Aorta (tissue), 5 donors: ENCODE measurements at places on chromosomes 1 and 21.

DNA sequence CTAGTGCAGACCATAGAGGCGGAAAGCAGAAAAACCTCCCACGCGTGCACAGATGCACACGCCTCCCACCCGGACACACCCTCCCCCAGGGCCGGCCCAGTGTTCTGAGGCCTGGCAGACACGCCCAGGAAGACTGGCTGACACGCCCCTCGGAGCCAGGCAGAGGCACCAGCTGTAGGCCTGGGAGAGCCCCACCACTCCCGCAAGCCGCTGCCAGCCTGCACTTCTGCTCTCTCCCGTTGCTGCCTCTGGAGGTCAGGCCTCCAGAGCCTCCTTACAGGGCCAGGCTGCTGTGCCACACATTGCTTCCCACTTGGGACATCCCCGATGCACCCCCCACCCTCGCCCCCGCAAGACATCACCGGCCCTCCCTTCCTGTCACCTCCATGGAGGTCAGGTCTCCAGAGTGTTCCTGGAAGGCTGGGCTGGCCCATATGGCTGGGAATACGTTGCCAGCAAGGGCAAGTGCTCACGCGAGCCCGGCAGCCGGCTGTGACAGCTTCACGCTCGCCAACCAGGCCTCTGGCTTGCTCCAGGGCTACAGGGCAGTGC lies 40.4 kb downstream of the CASZ1 start:
- DNase-seq = no peak

DNA sequence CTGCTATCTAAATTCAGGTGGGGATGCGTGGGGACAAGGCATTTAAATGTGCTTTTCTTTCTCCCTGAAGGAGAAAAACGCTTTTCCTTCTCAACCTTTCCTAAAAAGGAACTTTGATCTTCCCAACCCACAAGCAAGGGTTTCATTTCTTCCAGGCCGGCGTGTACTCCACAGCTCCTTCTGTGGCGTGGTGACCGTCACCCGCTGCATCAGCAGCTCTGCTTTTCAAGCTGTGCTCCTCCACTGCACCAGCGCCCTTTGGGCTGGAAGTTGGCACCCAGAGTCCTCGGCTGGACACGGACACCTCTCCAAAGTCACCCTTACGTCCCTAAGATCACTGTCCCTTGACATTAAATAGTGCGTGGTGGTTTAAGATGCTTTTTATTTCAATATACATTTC lies 54.3 kb downstream of the PEX14 start:
- DNase-seq = no peak

DNA sequence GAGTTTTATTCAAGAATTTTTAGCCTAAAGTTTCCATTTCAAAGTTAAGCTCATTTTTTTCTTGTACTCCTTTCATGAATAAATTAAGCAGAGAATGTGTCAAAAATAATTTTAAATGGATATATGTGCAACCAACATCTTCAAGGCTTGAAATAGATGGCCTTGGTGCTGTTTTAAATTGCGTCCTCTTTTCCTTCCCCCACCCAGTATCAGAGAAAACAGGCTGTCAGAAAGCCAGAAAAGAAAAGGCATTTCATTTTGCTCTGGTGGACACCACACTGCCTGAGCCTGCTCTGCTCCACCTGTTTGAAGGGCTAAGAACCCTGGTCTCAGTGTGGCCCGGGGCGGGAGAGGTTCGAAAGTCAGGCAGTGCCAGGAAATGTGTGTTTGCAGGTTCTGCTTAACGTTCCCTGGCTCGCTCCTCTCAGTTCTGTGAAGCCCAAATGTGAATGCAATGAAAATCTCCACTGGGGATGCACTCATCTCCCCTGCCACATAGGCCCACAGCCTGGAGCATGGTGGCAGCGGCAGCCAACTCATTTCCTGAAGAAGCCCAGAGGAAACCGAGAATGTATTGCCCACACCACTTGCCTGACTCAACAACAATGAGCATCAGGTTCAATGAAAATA lies 134.4 kb downstream of the SDCCAG8 start:
- no peak for DNase-seq

- DNase-seq = no peak
Observed at GRCh38 chr1:182198006-182198605, 136.6 kb upstream of the ZNF648 start.

DNA sequence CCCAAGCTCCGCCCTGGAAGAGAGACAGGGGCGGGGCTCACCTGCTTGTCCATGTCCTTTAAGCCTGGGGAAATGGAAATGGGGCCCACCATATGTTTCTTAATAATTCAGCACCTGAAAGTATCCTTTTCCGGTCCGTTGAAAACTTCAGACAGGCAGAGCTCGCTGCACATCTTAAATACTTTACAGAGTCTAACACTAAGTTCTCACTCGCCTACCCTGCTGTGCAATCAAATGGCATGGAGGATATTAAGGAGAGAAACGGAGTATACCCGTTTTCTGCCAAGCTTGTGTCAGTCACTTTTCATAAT lies 467 bp upstream of the CC2D1B start:
- no peak for DNase-seq

- no peak for DNase-seq
Observed at GRCh38 chr1:150034336-150034735, 23.8 kb upstream of the OTUD7B start.

- DNase-seq = no peak
Observed at GRCh38 chr1:208985231-208985630, 598.3 kb upstream of the CAMK1G start.

GRCh38 chr21:29168891-29169315 lies 38.5 kb downstream of the MAP3K7CL start:
- no peak for DNase-seq

DNA sequence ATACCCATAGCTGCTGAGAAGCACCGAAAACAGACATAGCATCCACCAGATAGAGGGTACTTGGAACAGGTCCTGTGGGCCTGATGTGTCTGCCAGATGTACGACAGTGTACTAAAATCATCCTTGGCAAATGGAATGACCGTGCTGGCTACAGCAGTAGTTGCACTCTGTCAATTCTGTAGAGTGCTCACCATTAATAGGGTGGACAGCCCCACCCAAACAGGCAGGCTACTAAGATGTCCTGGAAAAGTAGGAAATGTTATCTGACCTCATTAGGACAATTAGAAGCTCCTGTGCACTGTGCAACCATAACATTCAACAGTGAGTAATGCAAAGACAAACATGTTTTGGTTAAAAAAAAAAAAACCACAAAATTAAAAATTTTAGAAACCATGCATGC lies 106.2 kb downstream of the PTPN14 start:
- DNase-seq = no peak

DNA sequence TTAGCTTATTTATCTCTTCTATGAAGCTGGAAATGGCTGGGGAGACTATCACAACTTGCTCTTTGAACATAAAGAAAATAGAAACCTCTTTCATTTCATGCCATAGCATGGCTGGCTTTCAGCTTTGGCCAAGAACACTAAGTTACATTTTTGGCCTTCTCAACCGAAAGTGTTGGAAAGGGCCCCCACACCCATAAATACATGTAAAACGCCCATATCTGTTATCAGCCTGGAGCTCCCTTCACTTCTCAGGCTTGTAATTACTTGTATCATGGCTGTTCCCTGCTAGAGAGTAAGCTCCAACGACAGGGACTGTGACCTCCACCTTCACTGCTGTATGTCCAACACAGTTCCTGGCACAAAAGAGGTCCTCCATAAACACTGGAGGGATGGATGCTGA lies 12.7 kb upstream of the EIF4G3 start:
- no peak for DNase-seq

GRCh38 chr1:172167796-172168596 lies 252.5 kb upstream of the C1orf105 start:
- no peak for DNase-seq

DNA sequence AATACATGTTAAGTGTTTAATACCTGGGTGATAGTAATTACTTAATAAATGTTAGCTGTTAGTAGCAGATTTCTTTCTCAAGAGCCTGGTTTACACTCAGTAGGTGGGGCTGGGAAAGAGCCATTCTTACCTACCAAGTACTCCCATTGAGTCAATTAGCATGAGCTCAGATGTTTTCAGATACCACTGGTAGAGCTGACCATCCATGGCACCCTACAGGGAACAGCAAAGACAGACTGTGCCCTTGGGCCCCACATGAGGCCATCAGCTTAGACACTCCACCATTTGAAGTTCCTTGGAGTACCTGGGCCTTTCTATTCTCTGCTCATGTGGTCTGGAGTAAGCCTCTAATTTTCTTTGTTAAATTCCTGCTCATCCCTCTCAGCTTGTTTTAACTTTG lies 179.3 kb downstream of the CACNA1E start:
- DNase-seq = no peak

DNA sequence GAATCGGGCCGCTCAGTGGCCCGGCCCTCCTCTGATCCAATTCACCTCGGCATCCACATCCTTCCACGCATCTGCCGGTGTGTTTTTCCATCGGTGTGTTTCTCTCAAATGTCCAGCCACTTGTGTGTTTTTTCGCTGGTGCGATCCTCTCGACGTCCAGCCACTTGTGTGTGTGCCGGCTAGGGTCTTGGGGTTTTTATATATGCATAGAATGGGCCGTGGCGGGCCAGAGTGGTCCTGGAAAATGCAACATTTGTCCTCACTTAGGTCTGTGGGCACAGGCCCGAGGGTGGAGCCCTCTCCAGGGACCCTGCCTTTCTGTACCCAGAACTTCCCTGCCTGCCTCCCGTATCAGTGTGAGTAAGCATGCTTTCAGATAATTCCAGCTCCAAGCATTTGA lies 1106.4 kb downstream of the AMY1C start:
- peak; percentile 47 for DNase-seq

- peak; percentile 86 for DNase-seq
Observed at GRCh38 chr1:40861224-40862003, 749 bp downstream of the CITED4 start.

DNA sequence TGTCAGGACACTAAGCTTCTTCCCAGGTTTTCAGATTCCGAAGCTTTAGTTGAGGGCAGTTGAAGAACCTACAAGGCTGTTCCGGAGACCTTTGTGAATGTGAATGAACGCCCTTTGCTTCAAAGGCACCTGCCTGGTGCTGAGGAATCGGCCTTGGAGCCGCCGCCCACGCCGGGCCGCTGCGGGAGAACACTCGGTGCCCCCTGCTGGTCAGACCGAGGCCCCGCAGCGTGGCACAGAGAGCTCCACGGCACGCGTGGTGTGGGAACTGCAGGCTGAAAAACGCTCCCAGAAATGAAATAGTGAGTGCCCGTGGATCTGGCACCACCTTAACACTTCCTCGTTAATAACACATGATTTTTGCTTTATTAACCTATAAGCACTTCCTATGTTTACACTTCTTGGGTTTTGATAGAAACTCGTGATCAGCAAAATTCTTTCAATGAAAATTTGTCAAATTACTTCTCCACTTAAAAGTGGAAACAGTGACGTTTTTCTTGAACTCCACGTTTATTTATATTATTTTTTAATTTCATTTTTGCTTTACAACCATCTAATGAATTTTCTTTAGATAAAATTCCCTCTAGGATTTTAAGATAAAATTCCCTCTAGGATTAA lies 460.6 kb downstream of the DSCAM start:
- peak; percentile 78 for DNase-seq

- DNase-seq = no peak
Observed at GRCh38 chr1:29380532-29380931, 144.2 kb downstream of the PTPRU start.

GRCh38 chr1:56322211-56322610 lies 257.2 kb downstream of the PLPP3 start:
- DNase-seq = no peak

- DNase-seq = no peak
Observed at GRCh38 chr1:157274698-157275534, 136.7 kb upstream of the ETV3 start.

GRCh38 chr1:60133000-60133673 lies 59.6 kb upstream of the C1orf87 start:
- DNase-seq = peak; percentile 73

- DNase-seq = no peak
Observed at GRCh38 chr1:204255966-204256365, 42.2 kb upstream of the GOLT1A start.

DNA sequence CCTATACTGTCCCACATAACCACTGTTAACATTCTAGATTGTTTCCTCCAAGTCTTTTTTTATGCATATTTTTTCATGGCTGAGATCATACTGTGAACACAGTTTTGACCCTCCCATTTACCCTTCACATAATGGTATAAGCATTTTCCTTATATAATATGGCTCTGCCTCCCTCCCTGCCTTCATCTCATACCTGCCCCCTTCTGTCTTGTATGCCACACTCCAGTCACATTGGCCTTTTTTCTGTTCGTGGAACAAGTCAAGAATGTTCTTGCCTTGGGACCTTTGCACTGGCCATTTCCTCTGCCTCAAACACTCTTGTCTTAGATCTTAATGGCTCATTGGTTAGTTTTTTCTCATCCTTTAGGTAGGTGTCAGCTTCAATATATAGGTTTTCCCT lies 24.3 kb upstream of the ELAVL4 start:
- no peak for DNase-seq

DNA sequence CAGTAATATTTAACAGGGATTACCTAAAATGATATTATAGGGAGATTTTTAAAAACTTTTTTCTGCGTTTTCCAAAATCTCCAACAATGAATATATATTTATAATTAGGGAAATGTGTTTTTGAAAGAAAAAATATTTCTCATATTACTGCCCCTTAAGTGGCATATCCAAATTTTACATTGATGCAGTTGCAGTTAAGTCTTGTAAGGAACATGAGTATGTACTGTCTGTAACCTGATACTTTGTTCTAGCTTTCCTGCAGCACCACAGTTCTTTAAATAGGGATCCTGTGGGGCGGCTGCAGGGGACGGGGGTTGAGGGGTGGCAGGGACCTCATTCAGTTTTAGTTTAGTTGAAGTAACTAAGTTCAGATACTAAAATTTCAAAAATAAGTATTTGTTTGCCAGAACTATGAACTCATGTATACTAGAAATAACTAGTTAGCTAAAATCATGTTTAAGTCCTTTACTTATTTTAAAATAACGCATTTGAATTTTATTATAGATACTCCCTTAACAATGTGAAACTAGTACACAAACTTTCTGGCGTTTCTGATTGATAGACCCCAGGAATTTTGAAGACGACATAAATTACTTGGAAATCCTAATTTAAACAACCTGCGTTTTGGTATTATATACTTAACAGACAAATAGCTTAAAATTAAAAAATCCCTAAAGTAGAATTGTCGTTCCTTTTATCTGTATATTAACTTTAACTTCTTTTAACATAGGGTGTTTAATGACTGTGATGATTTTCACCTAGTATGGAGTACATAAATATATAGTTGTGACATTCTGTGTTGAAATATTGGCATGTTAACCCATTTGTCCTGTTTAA lies 639 bp upstream of the DNAJB4 start:
- peak; percentile 78 for DNase-seq

DNA sequence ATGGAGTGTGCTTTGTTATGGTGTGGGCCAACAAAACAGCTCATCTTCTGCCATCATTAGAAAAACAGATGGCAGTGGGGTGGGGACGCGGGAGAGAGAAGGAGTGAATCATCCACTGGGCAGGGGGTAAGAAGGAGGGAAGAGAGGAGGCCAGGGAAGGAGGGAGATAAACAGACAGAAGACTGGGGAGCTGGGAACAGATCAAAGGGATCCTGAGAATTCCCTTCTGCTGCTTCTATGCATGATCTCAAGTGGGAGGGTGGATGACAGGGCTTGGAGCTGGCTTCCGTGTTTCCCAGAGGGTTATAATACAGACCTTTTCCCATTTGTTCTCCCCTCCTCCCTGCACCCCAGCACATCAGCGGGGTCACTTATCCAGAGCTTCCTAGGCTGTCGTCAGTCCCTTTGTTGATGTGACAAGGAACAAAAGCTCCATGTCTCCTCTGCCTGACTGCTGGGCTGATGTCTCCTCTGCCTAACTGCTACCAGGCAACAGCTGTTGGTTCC lies 338.6 kb downstream of the PAPPA2 start:
- no peak for DNase-seq
